ENCODE measurements at places on chromosomes 1 and 21.

- no peak for DNase-seq
Measured at GRCh38 chr1:78126506-78126905, 80.7 kb downstream of the GIPC2 start.

DNA sequence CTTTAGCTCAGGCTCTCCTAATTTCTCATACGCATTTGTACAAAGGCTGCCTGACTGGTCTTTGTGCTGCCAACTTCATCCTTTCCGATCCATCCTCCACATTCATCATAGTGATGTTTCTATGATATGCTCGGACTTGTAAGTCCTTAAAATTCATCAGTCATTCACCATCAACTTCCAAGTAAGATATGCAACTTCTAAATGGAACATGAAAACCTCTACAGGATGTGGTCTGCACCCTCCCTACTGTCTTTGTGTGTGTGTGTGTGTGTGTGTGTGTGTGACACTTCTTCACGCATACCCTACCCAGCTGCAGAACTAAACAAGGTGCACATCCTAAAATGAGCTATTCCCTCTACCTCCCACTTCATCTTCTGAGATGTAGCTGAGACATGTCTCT, 397.9 kb upstream of the NR5A2 start:
- DNase-seq = no peak

GRCh38 chr1:23897083-23897482, 16.1 kb downstream of the CNR2 start:
- no peak for DNase-seq

GRCh38 chr1:60636946-60637345, 445.4 kb upstream of the NFIA start:
- DNase-seq = no peak

DNA sequence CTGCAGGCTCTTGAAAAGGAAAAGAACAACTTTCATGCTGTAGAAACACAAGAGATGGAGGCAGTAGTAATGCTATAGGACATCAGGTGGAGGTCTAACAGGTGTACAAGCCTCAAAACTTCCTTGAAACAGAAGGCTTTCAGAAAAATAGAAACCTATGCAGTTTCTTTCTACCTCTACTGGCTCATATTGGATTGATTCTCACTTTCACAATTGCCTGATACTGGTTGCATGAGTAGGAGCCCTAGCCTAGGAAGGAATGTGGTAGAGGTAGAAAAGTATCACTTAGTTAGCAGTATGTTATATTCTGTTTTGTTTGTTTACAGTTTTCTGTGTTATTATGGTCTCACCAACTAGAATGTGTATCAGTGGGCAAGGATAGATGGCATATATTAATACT, 175.4 kb upstream of the GORAB start:
- DNase-seq = no peak

DNA sequence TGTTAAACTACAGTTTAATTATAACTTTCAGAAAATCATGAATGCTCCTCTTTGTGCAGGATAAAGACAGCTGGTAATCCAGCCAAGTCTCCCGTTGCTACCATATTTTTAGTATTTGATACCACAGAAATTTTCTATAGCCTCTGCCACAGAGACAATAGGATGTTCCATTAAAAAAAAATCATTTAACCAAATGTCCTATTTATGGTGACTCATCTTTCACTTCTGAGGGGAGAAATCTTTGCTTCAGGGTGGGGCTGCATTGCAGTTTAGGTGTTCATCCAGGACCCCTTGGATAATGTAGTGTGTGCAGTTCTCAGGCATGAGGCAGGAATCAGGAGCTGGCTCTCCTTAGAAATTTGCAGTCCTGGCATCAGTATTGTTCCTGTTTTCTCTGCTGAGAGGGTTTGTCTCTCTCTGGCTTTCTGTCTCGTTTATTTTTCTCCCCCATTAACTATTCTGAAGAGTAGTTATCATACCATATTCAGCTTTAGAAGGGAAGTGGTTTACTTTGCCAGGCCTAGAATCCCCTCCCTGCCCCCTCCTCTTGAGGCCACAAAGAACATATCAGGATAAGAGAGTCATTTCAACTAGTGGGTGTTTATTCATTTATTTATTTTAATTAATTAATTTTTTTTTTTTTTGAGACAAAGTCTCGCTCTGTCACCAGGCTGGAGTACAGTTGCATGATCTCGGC, 3.1 kb downstream of the PRUNE1 start:
- DNase-seq = no peak

DNA sequence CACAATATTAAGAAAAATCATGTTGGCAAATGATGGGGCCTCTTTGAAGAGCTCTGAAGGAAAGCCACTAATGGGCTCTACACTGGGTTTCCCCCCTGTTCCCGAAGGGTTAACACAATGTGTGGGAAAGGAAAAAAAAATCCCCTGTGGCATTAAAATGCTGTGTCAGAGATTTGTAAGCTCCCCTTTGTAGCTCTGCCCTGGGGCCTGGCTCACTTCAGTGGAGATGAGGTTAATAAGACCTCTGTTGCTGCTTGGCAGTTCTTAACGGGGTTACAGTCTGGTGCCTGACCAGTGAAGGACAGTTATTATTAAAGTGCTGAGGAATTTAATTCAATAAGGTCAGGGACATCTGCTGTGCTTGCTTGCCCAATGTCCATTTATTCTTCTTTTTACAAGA, 129.7 kb upstream of the UBE2U start:
- DNase-seq = no peak

DNA sequence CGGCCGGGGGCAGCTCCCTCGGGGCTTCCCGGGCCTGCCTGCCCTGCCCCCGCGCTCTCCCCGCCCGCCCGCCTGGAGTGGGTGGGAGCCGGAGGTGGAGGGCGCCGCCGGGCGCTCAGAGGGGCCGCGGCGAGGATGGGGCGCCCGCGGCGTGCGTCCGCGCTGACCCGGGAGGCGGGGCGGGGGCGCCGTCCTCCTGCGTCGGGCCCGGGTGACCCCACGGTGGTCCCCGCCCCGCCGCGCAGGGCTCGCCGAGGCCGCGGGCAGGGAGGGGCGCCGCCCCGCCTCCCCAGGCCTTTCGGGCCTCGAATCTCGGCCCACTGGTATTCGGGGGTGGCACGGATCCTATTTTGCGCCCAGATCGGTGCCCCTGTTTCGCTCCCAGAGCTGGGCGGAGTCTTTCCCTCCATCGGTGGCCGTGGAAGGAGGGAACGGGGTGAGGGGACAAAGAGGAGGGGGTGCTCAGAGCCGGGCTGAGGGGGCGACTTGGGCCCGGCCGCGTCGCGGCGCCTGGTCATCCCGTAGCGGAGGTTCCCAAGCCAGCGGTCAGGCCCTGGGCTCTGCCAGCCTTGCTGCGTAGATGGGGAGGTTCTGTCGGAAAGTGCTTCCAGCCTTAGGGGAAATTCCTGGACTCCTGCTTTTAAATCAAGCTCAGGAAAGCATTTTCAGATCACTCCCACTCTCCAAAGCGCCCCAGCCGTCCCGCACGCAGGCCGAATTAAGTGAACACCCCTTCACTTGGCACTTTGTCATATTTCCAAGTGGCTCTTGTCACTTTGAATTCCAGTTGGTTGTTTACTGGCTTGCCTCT, 545 bp downstream of the PATJ start:
- no peak for DNase-seq

DNA sequence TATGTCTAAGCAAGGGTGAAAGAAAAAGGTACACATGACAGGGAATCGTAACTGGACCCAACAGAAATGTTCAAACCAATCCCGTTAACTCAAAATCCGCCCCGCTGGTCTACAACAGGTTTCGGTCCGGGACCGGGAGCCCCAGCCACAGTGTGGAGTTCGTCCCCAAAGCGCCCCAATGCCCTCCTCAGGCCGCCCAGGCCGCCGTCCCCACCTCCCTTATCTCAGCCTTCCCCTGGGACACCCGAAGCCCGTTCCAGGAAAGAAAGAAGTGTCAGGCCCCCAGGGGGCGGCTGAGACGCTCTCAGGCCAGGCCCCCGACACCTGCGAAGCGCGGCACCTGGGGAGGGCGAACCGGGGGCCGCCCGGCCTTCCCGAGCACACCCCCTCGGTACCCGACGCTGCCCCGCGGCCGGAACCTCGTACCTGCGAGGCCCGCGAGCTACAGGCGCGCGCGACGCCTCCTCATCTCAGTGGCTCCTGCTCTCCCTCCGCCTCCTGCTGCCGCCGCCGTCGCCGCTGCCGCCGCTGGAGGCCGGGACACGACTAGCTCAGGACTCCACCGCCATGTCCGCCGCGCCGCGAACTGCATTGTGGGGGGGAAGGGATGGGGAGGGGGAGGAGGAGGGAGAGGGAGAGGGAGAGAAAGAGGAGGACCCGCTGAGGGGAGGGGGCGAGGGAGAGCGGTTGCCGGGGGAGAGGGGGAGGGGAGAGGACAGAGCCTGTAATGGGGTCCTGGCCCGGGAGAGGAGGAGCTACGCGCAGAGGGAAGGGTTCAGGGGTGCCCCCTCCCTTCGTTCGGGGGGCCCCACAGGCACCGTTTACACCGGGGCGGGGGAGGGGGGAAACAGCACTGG, at the start of gene TUT4:
TUT4 (minus strand) TSS at position 588 of the 857 bp plus-strand sequence. CDS start 26,812 bp downstream, outside the sequence.
- peak; percentile 38 for DNase-seq

DNA sequence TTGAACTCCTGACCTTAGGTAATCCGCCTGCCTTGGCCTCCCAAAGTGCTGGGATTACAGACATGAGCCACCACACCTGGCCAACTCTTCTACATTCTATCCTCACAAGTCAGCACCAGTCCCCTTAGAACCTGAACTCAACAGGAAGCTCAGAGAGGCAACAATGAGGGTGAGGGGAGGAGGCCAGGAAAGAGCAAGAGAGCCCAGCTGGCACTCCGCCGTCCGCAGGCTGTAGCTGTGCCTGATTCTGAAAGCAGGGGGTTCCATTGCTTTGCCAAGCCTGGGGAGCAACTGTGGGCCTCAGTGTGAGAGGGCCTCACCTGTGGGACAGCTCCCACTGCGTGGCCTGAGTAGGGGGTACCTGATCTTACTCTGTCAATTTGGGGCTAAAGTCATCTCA, 18.7 kb downstream of the STK40 start:
- no peak for DNase-seq

DNA sequence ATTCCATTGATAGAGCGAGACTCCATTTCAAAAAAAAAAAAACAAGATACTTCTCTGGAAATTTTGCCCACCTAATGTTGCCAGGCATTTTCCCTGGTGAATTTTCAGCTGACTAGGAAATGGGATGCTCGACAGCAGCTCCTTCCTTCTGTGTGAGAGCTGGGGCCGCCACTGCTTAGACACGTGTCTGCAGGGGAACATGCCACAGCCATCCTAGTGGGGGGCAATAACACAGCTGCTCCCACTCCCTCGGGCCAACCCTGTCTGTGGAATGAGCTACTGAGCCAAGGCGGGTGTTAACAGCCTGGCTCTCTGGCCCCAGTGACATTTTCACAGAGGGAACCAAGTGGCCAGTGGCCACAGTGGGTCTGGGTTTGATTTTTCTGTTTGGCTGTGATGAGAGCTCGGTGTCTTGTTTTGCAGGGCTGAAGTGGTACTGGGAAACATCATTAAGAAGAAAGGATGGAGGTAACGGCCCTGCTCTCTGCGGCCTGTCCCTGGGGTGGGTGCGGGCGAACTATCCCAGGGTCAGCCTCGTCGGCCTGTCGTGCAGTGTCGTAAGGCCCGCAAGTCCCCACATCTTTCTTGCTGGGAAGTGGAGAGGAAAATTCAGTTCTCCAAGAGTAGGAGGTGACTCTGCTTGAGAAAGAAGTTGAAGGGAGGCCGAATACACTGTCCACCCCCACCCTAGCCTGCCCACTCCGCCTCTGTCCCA, 39.2 kb downstream of the KCNAB2 start:
- no peak for DNase-seq

GRCh38 chr1:199447906-199448305, 579.6 kb upstream of the NR5A2 start:
- DNase-seq = no peak

DNA sequence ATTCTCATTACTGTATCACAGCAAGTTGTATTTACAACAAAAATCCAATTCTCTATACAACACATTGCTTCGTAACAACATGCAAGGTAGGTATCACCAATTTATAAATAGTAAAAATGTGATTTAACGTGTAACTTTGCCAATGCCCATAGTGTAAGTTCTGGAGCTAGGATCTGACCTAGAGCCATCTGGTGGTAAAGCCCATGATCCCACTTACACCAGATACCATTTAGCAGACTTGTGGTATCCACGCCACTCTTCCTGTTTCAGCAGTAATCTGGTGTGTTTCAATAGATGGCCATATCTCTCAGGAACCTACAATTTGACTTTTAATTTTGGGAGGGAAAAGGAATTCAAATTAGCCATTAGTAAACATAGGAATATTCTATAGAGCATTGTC, 10.2 kb downstream of the SETSIP start:
- no peak for DNase-seq

GRCh38 chr1:94773931-94774422, 46.2 kb upstream of the SLC44A3 start:
- no peak for DNase-seq

GRCh38 chr1:179586107-179586823, 5.4 kb upstream of the TDRD5 start:
- DNase-seq = no peak

- DNase-seq = no peak
Measured at GRCh38 chr1:198671136-198671535, 32.3 kb downstream of the PTPRC start.

GRCh38 chr1:184025242-184025675, 12.3 kb downstream of the COLGALT2 start:
- no peak for DNase-seq

DNA sequence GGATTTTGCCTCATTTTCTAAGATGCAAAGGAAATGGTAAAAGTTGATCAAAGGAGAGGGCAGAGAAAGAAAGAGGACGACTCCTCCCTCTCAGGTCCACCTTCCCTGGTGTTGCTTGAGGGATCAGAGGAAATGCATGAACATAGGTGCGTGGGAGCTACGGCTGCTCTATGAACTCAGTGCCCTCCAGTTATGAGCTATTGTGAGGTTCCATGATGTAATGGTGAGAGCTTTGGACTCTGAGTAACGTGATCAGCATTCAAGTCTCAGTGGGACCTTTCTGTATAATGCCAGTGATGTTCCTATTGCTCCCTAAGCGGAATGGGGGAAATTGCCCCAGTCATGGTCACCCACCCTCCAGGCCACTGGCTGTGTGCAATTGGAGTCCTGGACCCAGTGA, 25.9 kb upstream of the NBPF3 start:
- no peak for DNase-seq

DNA sequence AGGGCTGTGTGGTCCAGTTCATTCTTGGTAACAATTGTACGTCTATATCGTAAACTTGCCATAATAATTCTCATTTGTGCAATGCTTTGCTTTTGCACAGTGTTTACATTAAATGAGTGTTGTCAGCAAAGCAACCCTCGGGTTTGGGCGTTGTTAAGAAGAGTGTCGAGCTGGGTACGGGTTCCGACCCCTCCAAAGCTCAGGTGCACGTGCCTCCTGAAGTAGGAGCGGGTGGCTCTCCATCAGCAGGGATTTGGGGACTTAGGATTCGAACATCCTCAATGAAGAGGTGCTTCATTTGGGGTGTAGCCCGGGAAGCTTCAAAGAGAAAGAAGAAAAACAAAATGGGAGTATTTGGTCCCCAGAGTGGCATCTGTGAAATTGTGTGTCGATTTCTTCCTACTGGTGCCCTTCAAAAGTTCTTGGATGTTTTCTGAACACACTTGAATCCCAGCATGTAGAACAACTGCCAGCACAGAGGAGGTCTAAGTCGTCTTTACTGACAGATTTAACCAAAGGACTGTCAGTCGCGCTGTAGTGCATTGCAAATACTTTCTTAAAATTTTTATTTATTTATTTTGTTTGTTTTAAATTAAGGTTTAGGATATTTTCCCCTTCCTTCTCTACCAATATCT, 1.1 kb downstream of the TRIM58 start:
- no peak for DNase-seq

- peak; percentile 89 for DNase-seq
Measured at GRCh38 chr1:176206961-176207902, at the start of gene COP1. TSS of gene COP1 (minus strand) at chr1:176207286. CDS start at chr1:176206978, 308 bp downstream.
